ENCODE measurements at places on chromosomes 16 and 17.

- no peak for DNase-seq
Measured at GRCh38 chr17:2064980-2065785, 10.3 kb downstream of the HIC1 start.

DNA sequence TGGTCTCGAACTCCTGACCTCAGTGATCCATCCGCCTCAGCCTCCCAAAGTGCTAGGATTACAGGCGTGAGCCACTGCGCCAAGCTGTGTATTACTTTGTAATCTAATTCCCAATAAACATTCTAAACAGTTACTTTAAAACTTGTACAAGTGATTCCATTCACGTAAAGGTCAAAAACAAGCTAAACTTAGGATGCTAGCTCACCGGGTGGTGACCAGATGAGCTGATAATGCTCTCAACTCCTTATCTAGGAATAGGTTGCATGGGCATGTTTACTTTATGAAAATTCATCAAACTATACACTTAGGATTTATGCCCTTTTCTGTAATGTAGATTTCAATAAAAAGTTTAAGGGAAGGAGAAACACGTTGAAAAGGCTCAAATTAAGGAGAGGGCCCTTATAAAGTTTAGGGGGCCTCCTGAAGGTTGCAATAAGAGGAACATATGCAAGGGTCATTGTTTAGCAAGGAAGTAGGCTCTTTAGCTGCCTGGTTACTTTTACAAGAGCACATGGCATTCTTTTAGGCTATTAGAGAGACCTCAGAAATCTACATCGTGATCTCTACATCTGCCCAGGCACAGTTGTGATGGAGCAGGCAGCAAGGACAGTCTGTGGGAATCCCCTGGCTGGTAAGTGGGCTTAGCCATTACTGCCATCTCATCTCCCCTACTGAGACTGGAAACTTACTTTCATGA, 13.3 kb downstream of the CDR2 start:
- no peak for DNase-seq

DNA sequence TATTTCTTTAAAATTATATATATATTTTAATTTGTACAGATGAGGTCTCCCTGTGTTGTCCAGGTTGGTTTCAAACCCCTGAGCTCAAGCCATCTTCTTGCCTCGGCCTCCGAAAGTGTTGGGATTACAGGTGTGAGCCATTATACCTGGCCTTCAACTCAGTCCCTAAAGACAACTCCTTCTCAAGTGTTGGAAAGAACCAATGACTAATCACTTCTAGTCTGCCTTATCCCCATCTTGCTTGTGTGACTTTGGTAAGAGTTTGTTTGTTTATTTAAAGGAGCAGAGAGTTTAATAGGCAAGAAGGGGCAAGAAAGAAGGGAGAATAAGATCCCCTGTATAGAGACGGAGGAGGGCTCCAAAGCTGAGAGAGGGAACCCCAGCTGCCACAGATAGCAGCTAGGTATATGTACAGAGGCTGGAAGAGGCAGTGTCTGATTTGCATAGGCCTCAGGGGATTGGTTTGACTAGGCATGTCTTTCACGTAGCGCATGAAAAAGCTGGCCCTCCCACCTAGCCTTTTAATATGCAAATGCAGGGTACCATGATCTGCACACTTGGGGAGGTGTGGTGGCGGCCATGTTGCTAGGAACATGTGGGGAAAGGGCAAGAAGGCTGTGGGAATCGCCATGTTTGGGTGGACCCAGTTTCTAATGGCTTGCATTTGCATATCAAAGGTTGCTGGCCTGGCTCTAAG, 21.5 kb downstream of the ABCC1 start:
- DNase-seq = no peak

GRCh38 chr17:37368577-37368976, 7.2 kb upstream of the C17orf78 start:
- DNase-seq = no peak

- peak; percentile 75 for DNase-seq
Measured at GRCh38 chr17:73639932-73640331, 4.3 kb downstream of the SDK2 start.

DNA sequence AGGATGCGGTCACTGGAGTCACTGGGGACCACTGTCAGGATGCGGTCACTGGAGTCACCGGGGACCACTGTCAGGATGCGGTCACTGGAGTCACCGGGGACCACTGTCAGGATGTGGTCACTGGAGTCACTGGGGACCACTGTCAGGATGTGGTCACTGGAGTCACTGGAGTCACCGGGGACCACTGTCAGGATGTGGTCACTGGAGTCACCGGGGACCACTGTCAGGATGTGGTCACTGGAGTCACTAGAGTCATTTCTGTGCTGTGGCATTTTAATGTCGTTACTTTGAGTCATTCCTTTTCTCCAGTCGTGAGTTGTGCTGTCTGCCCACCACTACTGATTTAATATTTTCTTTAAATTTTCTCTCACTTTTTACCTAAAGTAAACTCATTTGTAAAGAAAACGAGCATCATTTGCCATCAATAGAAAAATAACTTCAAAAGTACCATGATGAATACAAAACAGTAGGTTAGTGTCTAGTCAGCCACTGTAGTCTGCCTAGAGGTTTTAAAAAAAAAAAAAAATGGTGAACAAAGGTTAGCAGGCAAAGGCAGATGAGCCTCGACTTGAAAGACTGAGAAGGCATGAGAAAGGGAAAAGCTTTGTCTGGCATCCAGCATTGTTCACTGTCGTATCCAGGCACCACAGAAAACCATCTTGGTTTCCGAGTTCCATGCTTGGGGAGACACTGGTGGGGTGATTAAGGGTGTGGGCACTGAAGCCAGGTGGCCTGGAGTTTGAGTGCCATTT, 346.6 kb downstream of the SNX29 start:
- no peak for DNase-seq

GRCh38 chr16:65600046-65600445, 478.2 kb upstream of the CDH11 start:
- no peak for DNase-seq

DNA sequence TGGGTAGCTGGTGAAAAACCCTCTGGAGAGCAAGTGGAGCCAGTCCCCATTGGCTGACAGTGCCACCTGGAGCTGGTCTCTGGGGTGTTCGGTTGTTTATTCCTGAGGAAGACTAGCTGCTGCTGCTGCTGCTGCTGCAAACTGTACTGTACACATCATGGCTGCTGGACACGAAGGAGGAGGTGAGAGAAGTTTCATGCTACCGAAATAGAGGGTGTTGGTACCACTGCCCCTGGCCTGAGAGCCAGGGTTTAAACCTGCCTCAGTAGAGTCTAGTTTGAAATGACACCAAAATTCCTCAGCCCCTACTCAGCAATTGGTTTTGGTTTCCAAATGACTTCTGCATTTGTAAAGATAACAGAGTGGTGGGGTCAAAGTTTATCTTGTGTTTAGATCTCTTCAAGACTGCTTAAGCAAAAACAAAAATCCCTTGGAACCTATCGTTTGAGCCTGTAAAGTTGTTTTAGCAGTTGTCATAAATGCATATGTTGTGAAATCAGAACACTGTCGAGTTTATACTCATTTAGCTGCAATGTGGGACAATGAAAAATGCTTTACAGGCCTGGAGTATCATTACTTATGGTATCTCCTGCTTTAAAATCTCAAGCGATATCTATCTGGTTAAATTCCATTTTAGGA, 40.8 kb downstream of the CYB5B start:
- no peak for DNase-seq

GRCh38 chr16:75042426-75043174, 43.8 kb downstream of the ZNRF1 start:
- no peak for DNase-seq

- DNase-seq = no peak
Measured at GRCh38 chr17:74316220-74316619, 9.8 kb upstream of the KIF19 start.

GRCh38 chr17:5888811-5889210, 181.4 kb upstream of the WSCD1 start:
- DNase-seq = no peak

GRCh38 chr17:43169561-43170139, 1.4 kb upstream of the NBR1 start:
- no peak for DNase-seq

DNA sequence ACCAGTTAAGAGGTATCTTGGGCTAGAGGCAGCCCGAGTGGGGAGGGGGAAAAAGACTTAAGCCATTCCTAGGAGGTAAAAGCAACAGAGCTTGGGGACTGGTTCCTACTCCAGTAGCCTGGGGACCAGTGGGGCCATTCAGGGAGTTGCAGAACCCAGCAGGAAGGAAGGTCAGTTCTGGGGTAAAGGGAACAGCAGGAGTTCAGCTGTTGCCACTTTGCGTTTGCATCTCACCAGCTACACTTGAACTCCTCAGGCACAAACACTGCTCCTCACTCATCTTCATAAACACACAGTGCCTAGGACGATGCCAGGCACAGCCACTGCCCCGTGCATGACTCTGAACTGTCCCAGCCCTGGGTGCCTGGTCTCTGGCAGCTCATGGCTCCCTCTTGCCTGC, 4.0 kb downstream of the HAP1 start:
- DNase-seq = no peak

GRCh38 chr16:88197481-88198456, 185.0 kb upstream of the ZNF469 start:
- DNase-seq = no peak

DNA sequence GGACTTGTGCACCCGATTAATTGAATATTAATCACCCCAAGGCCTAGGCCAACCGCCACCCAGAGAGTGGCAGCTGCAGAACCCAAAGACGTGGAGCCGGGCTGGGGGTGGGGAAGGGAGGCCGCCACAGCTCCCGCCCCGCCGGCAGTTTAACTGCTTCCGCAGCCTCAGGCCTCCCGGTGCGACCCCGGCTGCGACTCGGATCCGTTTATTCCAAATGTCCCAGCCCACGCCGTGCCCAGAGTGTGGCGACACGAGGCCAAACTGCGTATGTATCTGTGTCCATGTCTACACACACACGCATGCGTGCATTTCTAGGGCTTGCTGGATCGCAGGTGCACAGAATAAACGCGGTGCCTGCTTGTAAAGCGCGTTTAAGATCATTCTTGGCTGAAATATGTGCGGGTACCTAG, 802 bp upstream of the TOB1 start:
- peak; percentile 74 for DNase-seq

- DNase-seq = no peak
Measured at GRCh38 chr17:4368341-4368740, 1.9 kb upstream of the UBE2G1 start.

DNA sequence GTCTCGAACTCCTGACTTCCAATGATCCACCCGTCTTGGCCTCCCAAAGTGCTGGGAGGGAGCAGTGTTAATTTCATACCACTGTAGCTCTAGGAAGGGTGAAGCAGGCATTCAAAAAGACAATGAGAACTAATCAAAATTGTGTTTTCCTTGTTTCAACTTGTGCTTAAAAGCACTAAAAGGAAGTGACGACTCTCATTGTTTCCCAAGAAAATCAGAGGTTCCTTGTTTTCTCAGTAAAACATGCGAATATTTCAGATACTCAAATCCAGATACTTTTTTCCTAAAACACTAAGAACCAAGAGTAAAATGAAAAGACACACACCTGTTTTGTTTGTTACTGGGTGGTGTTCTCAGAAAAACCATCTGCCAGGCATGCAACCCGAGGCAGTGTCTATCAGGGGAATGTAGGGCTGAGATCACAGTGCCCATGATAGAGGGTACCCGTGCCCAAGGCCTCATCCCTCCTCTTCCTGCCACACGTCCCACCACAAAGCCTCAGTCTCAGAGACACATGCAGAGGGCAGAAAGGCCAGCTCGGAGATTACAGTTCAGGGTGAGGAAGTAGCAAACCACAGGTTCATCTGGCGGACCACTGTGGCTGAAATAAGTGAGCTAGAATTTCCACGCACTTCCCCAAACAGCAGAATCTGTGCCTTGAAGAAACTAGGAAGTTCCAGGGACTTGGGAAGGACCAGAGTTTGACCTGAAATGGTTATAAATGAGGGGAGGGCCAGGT, 33.7 kb downstream of the GINS3 start:
- DNase-seq = no peak

DNA sequence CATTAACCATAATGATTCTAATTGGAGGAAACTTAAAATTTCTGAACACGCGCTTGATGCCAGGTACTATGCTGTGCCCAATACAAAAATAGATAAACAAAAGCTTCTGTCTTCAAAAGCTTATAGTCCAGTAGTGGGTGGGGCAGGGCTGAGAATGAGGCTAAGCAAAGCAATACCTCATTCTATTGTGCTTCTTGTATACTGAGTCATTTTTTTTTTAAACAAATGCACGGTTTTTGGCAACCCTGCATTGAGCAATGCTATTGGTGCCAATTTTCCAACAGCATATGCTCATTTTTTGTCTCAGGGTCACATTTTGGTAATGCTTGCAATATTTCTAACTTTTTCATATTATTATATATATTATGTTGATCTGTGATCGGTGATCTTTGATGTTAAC, 34.7 kb upstream of the HNF1B start:
- no peak for DNase-seq

DNA sequence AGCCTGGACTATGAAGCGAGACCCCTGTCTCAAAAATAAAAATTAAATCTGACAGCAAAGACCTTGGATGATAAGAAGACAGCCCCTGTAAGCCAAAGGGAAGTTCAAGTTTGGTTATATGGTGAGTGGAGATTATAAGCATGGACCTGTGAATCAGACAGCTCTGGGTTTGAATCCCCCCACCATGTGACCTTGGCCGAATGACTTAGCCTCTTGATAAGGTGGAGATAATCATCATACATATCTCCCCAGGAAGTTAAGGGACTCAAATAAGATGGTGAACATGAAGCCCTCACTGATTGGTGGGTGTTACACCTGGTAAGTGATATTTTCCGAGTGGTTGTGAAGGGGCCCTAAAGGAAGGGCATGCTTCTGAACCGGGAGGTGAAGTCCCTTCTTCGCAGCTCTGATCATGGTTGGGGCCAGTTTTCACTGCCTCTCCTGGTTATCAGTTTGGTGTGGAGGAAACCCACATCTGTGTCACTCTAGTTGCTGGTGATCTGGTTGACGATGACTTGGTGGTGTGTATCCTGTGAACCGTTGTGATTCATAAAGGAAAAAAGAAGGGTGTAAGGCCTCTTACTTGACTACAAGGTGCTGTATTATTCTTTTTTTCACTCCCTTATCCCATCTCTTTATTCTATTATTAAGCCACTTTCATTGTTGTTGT, 61.7 kb upstream of the CLEC18A start:
- DNase-seq = no peak

DNA sequence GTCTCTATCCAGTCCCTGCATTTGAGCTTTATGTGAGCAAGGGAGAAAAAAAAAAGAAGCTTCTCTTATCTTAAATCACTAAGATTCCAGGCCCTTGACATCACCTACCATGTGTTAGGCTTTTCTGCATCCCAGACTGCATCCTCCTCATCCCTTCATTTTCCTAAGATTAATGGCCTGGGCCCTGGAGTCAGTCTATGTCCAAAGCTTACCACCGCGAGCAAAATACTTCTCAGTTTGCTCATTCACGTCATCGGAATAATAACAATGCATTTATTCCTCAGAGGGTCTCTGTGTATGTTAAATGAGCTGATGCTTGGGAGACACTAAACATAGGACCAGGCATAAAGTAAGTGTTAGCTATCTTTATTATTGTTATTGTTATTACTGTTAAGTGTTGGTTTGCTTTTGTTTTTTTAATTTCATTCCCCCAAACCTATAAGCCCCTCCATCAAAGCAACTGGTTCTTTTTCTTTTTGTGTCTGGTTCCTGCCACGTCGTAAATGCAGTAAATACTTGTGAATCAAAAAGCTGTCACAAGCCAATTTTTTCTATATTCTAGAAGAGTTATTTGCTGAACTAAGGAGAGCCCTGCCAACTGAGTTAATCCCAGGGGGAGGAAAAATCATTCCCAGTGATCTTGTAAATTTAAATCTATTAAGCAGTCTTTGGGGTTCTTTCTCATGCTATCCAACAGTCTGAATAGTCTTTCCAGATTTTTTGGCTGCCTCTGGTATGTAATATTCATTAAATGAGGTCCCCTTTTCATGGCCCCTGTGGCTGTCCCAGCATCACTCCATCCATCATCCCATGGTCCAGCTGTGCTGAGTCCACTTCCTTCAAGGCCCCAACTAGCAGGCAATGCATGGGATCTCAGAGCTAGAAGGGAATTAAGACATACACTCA, 46.5 kb downstream of the VAT1L start:
- DNase-seq = no peak
